ENCODE measurements at places on chromosomes 3 and 15.

GRCh38 chr3:179671747-179672242 lies 19.0 kb downstream of the USP13 start:
- DNase-seq, result no peak

DNA sequence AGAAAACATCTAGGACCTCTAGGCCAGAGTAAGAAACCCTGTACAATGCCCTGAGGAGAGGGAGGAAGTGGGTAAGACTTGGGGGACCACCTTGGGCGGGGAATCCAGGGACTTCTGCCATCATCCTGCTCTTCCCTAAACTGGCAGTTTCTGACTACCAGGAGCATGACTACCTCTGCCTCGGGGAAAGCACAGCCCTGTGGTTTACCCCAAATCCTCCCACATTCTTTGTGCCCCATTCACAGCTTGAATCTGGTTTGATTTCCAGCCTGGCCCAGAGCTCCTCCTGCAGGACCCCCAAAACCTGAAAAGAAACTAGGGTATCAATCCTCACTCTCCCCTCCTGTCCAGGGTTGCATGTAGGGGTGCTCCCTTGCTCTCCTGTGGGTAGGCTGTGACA lies 4.7 kb downstream of the C3orf18 start:
- DNase-seq, result peak; percentile 75

DNA sequence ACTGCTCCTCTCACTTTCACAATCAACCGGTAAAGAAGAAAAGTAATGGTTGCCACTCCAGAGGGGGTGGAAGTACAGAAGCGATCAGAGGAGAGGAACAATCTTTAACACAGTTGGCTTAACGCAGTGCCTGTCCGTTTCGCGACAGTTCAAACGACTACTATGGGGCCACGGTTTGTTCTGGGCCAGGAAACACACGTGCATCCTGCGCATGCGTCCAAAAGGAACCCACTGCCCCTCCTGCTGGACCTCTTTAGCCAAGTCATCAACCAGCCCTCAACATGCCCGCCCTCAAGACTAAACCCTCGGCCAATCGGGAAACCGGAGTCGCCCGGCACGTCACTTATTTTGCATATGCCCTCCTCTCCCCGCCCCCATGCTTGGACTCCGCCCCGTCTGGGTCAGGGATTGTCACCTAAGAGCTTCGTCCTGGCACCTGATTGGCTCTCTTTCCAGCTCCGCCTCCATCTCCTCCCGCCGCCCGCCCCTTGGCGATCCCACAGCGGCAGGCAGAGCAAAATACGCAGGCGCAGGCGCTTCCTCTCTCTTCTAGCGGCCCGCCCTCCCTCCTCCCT lies 345 bp upstream of the CDV3 start:
- peak; percentile 100 for DNase-seq

DNA sequence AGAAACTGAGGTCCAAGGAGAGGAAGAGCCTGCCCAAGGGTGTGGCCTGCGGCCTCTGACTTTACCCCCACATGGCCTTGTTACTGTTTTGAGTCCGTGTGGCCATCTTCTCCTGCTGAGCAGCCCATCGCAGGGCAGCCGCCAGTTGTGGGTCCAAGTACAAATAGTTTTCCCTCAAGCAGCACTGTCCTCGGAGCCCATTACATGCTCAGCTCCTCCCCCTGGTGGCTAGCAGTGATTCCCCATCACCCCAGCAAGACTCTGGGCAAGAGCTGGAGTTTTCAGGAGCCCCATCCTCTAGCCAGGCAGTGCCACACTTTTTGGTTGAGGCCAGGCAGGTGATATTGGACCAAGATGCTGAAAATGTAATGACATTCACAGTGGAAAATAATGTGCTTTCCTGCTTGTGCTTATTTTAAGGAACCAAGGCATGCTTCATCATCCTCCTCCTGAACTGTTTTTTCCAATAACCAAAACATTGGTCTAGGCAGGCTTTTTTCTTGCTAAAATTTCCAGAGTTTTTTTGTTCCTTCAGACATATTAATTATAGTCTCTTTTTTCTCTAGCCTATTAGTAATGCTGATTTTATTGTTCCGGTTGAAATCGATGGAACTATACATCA lies 23.2 kb upstream of the VILL start:
- DNase-seq, result peak; percentile 59

DNA sequence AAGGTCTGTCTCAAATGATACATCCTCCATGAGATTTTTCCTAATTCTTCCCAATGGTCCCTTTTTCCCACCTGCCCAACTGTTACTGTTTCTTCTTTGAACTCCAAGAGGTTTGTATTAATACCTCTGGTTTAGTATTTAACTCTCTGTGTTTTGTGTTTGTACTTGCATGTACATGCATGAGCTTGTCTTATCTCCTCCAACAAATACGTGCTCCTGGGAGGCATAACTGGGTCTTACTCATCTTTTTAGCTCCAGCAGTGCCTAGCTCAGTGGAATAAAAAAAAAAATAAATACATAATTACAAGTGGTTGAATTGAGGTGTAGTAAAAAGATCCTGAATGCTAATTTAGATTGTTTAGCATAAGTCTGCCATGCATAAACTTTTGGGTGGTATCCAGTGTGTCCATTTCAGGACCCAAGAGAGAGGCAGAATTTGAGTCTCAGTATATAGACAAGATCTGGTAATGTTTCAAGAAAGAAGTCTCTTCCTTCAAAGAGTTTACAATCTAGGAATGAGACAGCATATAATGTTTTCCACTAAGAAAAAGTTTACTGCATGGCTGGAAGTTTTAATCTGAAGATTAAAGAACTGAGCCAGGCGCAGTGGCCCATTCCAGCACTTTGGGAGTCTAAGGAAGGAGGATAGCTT lies 1.7 kb upstream of the LYSMD2 start:
- no peak for DNase-seq

- DNase-seq, result no peak
These were observed 138.9 kb upstream of the RORA start for GRCh38 chr15:61367953-61368352.

DNA sequence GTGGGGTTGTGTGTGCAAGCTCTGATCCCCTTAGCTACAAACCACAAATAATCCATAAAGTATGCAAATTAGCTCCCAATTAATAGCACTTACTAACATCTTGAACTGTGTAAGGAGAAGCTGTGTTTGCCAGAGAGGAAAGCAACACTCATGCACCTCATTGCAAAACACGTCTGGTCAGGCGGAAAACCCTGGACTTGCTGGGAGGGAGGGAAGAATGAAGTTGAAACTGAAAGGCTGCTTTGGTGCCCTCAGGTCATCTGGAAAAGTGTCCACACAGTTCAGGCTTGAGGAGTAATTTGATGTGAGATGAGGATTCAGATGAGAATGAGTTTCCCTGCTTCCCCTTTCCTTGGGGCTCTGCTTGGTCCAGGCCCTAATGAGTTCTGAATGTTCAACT lies 185.5 kb upstream of the ANKRD28 start:
- DNase-seq, result no peak

GRCh38 chr15:49832511-49832910 lies 211.7 kb downstream of the DTWD1 start:
- no peak for DNase-seq

DNA sequence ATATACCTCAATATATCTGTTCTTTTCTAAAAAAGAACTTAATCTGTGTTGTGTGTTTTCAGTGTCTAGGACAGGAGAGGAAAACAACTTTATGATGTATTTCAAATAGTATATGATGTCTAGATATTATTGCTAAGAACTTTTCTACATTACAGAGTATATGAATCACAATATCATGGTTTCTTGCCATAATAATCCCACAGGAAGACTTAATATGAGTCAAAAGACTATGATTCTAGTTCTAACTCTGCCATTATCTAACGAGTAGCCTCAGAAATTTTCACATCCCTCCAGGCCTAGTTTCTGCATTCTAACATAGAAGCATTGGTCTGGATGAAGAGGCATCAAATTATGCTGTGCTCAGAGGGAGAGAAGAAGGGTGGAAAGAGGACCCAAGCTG lies 107.7 kb upstream of the SPRED1 start:
- DNase-seq, result peak; percentile 37

DNA sequence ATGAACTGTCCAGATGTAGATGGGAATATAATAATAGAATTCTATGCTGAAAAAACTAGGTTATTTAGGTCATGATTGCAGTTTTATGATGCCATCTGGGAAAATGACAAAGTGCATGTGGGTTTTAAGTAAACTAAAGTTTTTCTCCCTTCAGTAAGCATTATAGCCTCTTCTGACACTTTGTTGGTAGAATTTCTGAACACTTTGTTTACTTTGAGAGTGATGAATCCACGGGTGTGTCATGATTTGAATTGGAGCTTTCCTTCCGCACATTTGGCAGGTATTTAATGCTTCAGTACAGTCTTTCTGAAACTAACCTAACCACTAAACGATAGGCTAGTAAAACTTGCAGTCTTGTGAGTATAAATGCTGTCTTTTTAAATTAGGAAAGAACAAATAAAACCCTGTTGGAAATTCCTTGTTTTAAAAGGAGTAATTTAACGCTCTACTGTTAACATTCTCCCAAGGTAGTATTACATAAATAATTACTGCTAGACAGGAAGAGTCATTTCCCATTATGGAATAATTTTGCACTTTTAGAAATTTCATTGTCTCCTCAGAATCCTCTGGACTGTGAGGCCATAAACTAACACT lies 7.0 kb downstream of the FILIP1L start:
- DNase-seq, result no peak
